ENCODE measurements at places on chromosomes 4 and X.
A peak's percentile ranks its signal among the peaks of the same experiment; 100 is the strongest.

GRCh38 chr4:101251261-101251660 is 96.1 kb downstream of the PPP3CA start:
- DNase-seq: no peak

DNA sequence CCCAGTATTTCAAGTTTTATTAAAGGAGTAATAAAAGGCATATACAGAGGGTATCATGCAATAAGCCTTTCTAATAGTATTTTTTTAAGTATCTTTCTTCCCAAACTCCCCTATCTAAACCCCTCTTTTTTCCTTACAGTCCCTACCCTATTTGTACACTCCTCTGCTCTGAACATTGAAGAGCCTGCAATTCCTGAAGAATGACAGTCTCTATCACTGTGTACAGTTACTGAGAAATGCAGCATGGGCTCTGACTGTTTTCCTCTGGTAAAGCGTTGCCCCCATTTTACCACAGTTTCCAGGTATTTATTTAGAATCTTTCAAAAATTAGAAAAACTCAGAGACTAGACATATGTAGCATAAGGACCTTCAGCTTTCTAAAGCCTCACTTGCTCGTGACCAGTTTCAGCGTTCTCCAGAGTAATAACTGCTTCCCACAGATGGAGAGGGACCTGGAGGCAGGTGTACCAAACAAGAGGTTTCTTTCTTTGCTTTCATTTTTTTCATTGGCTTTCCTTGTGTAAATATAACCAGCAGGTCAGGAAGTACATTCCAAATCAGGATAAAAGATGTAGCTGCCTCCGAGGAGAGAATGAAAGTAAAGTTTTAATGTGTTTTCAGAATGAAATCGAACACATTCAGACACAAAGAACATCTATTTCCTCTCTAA is 230.8 kb downstream of the CFAP299 start:
- no peak for DNase-seq

DNA sequence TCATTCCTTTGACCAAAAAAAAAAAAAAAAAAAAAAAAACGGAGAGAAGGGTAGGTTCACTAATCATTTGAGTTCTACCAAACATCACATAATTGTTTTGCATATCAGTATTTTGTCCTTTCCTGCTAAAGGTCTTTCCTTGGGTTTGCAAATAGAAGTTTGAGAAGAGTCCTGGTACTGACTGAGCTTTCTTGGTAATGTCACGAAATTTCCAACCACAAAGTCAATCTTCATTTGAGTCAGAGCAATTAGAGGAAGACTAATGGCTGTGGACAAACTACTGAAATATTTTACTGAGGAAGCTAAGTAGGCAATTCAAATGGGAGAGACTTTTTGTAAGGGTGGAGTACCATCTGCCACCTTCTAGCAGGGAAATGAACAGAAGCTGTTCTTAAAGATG is 21.7 kb upstream of the CD40LG start:
- no peak for DNase-seq

DNA sequence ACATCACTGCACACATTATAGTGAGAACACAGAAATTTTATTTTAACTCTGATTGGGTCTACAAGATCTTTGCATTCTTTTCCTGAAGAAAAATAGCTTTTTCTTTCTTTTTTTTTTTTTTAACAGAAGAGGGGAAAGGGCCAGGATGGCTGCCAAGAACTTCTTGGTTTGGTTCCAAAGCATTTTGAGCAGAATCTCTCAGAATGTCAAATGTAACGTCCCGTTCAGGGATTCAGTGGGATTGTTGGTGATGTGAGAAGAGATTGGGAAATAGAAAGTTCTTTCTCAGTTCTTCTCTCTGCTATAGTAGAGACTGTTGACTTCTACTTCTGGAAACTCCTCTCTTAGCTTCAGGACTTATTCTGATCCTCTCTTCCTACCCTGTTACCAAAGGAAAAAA is 70.9 kb upstream of the CBR4 start:
- DNase-seq: no peak

- DNase-seq: no peak
Measured at GRCh38 chrX:123181233-123181914, 2.7 kb upstream of the GRIA3 start.

- peak; percentile 19 for DNase-seq
Measured at GRCh38 chr4:8414377-8414776, 26.1 kb downstream of the ACOX3 start.

DNA sequence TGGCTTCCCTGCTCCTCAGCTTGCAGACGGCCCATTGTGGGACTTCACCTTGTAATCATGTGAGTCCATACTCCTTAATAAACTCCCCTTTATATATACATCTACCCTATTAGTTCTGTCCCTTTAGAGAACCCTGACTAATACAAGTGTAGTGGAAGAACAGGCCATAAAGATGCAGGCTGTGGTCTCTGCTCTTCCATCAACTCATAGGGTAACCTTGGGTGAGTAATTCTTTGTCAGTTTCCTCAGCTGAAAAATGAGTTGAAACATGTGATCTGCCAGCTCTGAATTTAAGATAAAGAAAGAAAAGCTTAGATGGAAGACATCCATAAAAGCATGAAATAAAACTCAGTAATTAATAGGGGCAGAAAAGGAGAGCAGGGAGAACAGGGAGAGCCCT is 103.6 kb downstream of the ENOX2 start:
- no peak for DNase-seq
